Activated naive CD4-positive, alpha-beta T cell treated with anti-CD3 and anti-CD28 coated beads, Interleukin-2, amount 50 U/mL, for 72 hours (primary cell): ENCODE measurements at places on chromosomes 5 and 9. TPM values are rescaled to one million over a fixed set of nuclear protein-coding genes. Genes with fewer than 3 reads are reported as not detected.

DNA sequence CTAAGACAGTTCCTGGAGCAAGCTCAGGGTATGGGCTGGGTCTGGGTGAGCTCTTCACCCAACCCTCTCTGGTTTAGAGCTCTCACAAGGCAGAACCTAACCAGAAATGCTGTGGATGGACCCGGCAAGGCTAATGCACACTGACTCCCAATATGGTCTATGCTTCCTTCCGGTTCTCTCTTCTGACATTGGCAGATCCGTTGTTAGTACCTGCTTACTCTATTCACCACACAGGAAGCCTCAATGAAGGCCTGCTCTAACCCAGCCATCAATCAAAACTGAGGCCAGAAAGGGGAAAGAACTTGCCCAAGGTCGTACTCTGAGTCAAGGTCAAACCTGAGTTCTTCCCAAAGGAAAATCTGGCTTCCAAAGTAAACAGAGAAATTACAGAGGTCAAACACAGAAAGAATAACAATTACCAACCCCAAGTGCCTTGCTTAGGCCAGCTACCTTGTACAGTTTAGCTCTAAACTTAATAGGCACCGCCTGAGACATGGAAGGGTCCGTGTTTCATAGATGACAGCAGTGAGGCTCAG, 46.0 kb upstream of the AKNA start:
- peak; percentile 11 for DNase-seq

- no peak for DNase-seq
Observed at GRCh38 chr5:11547140-11547539, 357.1 kb downstream of the CTNND2 start.

- no peak for DNase-seq
Observed at GRCh38 chr9:13431692-13432091, 152.2 kb upstream of the MPDZ start.

MRPS27 gene
- total RNA-seq: 116 TPM

NR2F1-AS1 gene
- not detected for total RNA-seq

GRCh38 chr9:7869340-7869739, 69.8 kb upstream of the DMAC1 start:
- DNase-seq: no peak

IFNE gene
- not detected for total RNA-seq

GRCh38 chr9:33439731-33440130, 7.7 kb downstream of the AQP3 start:
- no peak for DNase-seq

GRCh38 chr5:102777099-102777498, 22.0 kb downstream of the PAM start:
- DNase-seq: no peak

PGM5 gene
- total RNA-seq: not detected

DNA sequence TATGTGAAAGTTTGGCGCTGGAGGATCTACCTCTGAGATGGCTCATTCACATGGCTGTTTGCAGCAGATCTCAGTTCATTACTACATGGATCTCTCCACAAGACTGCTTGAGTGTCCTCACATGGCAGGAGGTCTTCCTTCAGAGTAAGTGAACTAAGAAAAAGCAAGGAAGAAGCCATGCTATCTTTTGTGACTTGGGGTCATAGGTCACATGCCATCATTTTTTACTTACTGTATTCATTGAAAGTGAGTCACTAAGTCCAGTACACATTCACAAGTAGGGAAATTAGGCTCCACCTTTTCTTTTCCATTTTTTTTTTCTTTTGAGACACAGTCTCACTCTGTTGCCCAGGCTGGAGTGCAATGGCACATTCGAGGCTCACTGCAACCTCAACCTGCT, 8.7 kb upstream of the CDKN2AIPNL start:
- DNase-seq: no peak

DNA sequence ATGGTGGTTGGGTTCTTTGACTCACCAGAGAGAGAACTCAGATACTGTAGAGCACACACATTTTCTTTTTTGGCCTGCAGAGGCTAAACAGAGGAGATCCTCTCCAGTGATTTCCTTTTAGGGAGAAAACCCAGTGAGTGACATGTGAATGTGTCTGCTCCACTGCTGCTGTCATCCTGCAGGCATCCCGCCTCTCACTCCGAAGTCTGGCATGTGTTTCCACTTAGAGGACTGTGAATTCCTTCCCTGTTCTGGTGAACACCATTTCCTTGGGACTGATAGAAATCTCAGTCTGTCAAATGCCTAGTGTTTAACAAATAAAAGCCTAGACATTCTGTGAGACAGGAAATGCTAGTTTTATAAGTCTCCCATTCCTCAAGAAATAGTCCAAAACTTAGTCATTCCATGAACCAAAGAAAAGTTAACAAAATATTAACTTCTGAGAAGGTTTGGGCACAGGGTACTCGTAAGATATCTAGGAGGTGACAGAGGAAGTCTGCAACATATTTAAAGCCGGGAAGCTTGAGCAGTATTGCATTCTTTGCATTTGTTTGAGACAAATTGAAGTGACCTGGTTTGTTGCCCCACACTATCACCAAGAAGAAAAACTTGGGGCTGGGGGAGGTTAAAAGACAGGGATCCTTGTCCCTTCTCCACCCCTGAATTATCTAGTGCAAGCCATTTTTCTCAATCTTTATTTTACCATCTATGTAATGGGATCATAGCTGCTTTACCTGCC, 74.9 kb upstream of the NIPAL4 start:
- DNase-seq: no peak

PCDHA1 gene
- not detected for total RNA-seq

- no peak for DNase-seq
Observed at GRCh38 chr9:102587281-102587680, 407.9 kb upstream of the CYLC2 start.

DAB2IP gene
- total RNA-seq: 0.06 TPM

DNA sequence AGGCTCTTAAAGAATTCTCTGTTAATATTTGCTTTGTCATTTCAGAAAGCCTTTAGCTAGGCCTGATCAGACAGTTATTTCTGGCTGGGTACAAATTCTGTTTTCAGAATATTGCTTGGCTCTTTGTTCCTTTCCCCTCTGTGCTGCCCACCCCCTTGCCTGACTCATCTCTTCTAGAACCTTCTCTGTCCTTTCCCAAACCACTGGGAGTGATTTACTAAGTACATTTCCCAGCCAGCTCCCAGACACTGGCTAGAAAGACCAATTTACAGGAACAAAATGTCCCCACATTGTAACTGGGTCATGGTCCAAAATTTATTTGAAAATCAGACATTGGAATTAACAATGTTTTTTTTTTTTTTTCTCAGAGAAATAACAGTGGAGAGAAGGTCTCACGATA, 133.1 kb upstream of the MAP1B start:
- DNase-seq: no peak

FBXL7 gene
- total RNA-seq: not detected

PCDH1 gene
- total RNA-seq: 0.56 TPM

GRCh38 chr9:128637656-128638055, 19.0 kb downstream of the DYNC2I2 start:
- no peak for DNase-seq

DNA sequence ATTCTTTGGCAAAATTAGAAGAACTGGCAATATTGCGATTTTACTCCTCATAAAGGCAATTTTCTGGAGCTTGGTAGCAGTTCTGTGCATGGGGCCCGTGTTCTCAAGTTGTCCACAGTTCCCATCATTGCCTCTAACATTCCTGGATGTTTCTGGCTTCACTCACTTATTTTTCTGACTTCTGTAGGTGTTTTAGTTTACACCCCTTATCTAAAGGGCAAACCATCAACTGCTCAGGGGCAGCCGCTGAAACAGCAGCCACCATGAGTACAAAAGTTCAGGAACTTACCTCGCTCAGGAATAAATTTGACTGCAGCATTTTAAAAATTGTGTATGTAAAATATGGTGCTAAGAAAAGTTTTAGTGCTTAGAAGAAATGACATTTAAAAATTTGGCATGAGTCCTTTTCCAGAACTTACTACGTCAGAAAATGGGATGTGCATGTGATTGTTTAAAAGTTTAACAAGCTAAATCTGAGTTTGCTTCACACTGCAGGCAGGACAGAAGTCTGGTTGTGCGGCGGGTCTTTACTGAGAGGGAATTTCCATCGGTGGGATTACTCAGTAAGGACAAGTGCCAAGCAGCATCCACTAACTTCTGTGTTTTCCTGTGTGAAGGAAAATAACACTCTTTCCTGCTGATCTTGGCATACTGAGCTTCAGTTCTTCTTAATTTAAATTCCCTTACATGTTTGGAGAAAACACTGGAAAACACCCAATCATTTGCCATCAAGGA, 261.7 kb downstream of the MAT2B start:
- DNase-seq: no peak
